Stimulated activated CD8-positive, alpha-beta memory T cell treated with anti-CD3 and anti-CD28 coated beads, Interleukin-2, amount 100 ng/mL, for 1 hour (primary cell): ENCODE measurements at places on chromosomes 16 and 17.

DNA sequence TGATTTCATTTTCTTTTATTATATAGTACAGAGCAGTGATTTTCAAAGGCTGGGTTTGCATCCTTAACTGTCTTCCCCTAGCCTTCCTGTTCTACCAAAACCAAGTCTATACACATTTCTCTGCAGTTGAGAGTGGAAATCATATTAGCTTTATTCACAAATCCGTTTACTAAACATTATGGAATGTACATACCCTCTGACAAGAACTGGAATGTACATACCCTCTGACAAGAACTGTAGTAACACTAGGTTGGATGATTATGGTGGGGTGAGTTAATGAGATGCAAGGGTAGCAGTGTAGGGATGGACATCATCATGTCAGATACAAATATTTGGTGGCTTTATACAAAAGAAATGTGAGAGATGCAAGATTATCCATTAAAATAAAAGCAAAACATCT, 154.8 kb downstream of the CYB561 start:
- DNase-seq, result no peak

DNA sequence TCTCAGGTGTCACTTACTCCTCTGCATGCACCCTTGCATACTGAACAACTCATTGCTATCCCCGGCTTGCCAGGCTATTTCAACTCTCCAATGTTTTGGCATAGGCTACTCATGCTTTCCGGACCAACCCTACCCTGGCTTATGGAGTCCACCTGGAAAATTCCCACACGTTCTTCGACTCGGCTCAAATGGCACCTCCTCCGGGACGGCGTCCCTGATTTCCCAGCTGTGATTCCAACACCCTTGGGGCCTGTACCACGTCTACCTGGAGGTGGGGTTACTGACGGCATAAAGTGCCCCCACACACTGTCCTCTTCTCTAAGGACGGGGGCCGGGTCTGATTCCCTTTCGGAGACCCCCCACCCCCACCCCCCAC, 498 bp downstream of the SMYD4 start:
- no peak for DNase-seq

DNA sequence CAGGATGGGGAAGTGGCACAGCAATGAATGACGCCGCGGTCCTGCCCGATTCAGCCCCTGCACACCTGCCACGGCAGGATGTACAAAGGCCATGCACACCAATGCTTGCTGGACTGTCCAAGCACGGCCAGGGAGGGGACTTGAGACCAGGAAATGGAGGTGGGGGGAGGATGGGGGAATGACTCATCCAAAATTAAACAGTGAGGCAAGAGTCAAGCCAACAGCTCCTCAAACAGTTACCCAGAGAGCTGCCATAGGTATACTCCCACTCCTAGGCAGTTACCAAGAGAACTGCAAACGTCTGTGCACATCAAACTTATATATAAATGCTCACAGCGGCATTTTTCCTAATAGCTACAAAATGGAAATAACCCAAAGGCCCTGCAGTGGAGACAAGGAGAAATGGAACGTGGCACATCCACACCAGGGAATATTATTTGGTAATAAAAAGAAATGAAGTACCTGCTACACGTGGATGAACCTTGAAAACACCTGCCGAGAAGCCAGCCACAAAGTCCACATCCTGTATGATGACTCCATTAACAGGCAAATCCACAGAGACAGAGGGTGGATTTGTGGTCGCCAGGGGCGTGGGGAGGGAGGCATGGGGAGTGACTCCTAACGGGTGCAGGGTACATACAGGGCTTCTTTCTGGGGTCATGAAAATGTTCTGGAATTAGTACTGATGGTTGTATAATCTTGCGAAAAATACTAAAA, 54.1 kb downstream of the VAC14 start:
- DNase-seq, result no peak

DNA sequence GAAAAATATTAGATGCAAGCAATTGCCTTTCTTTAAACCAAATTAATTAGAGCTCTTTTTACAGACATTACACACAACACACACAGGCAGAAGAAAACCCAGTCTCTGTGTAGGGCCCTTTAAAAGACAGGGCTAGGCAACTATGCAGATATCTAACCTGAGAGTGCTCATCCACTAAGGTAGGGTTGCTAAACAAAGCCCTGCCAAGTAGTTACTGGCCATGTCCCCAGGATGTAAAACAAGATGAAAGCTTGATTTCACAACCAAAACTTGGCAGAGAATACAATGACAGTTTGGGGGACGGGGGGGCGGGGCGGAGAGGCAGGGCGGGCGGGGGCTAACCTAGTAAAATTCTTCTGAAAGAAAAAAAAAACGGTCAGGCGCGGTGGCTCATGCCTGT, 669.0 kb upstream of the CA10 start:
- no peak for DNase-seq

- DNase-seq, result no peak
These were observed 1.1 kb downstream of the ATP2A1 start for GRCh38 chr16:28879261-28879840.

- no peak for DNase-seq
These were observed 21.6 kb upstream of the METRNL start for GRCh38 chr17:83057793-83058265.

GRCh38 chr17:40663252-40663651, 1.7 kb downstream of the KRT222 start:
- DNase-seq, result no peak

GRCh38 chr16:62644030-62644812, 608.0 kb upstream of the CDH8 start:
- no peak for DNase-seq

DNA sequence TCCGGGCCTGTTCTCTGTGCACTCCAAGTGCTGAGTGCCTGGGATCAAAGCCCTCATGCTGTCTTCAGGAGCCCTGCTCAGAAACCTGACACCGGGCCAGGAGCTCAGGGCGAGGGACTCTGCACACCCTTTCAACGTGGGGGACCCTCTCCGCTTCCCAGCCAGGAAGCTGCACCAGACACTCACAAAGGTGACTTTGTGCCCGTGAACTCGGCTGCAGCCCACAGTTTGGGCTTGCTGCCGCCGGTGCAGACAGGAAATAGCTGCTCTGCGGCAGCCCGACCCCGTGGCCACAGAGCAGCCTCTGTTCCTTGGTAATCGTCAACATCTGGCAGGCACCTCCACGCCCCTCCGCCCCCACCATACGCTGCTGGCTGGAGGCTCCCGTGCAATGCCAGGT, 93.4 kb upstream of the METRNL start:
- DNase-seq, result peak; percentile 38

DNA sequence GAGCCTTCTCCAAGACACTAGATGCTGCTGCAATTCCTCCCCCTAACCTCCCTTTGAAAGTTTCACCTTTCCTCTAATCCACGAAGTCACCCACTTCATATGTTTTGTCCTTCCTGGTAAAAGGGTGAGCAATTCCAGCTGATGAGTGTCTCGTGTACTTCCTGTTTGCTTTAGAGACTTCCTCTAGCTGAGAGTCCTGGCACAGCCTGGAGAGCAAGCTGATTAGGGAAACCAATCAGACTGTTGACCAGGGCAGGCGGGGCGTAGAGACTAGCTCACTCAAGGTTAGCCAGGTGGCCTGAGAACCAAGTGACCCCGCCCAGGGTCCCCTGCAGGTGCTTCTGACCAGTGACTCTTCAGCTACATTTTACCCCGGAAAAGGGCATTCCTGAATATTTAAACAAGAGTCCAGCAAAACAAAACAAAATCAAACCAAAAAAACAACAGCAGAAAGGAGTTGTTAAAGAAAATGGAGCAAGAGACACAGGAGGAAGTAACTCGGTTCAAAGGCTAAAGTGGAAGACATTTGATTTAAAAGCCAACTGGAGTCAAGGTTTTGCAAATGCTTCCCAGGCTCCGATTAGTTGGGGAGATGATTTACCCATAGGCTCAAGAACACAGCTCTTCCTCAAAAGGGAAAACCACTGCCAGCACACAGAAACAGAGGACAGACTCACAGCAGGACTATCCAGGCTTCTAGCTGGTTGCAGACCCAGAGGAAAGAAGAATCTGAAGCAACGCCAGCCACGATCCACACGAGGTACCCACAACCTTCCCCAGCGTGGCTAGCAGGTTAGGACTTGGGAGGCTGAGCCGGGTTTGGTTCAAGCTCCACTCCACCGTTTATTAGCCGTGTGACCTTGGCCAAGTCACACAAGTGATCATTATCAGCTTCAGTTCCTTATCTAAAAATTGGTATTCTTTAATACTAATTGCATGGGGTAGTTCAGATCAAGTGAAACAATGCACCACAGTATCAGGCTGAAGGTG, 13.4 kb downstream of the HSPB9 start:
- no peak for DNase-seq

GRCh38 chr17:72795941-72796340, 296.5 kb downstream of the SLC39A11 start:
- no peak for DNase-seq

GRCh38 chr17:39167476-39167875, 1.5 kb upstream of the ARL5C start:
- no peak for DNase-seq

DNA sequence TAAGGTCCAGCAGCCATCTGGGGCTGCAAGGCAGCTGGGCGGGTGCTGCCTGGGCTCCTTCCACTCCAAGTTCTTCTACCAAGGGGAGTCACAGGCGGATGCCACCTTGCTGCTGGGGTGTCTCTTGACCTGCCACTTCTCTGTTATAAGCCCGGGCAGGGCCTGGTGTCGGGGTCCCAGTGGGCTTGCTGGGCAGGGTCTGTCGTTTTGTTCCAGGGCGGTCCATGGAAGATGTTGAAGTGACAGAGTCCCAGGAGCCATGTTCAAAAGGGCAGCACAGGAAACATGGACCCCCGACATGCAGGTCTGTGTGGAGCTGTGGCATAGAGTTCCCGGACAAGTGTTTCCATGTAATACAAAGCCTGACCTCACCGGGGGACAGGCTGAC, 91.1 kb downstream of the TNFRSF13B start:
- DNase-seq, result no peak

DNA sequence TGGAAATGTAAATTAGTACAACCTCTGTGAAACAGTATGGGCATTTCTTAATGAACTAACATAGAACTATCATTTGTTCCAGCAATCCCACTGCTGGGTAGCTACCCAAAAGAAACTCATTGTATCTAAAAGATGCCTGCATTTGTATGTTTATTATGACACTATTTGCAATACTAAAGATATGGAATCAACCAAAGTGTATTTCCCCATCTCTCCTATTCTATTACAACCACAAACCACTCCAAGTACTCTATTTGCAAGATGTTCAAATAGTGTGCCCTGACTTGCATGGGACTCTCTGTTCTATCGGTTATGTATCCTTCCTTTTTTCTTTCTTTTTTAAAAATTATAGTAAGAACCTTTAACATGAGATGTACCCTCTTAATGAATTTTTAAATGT, 845.2 kb downstream of the CDH11 start:
- no peak for DNase-seq

DNA sequence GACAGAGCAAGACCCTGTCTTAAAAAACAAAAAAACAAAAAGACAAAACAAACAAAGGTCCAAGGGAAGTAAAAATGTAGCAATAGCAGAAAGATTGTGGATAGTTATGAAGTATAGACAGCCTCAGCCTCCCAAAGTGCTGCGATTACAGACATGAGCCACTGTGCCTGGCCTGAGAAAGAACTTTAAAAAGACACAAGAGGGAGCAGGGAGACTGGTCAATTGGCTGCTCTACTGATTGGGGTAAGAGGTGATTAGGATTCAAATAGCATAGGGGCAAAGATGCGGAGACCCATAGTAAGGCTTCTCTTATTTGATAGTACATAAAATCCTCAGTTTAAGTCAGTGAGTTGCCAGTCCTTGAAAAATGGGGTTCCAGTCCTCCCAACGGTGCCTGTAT, 518.2 kb upstream of the GOT2 start:
- no peak for DNase-seq

DNA sequence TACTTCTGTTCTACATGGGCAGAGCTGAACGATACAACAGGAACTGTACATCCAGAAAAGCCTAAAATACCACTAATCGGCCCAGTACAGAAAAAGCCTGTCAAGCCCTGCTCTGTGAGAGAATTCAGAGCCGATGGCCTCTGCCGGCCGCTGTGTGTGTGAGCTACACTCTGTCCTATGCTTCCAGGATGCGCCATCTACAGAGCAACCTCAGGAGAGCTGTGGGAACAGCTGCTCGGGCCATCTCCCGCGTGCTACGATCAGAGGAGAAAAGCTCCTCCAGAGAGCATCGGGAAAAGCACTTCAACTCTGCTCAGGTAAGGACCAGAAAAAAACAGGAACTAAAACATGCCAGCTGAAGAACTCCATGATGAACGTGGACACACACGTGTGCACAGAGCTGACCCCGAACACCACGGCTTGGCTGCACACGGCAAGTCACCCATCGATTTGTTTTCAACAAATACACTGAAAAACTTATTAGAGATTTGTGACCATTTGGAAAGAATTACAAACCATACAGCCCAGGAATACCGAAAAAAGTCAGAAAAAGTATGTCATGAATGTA, 115.9 kb downstream of the ANKRD11 start:
- no peak for DNase-seq

- DNase-seq, result no peak
These were observed 61.5 kb downstream of the CCT6B start for GRCh38 chr17:34899643-34900291.

- DNase-seq, result no peak
These were observed 39.1 kb downstream of the ASPA start for GRCh38 chr17:3514873-3515272.

DNA sequence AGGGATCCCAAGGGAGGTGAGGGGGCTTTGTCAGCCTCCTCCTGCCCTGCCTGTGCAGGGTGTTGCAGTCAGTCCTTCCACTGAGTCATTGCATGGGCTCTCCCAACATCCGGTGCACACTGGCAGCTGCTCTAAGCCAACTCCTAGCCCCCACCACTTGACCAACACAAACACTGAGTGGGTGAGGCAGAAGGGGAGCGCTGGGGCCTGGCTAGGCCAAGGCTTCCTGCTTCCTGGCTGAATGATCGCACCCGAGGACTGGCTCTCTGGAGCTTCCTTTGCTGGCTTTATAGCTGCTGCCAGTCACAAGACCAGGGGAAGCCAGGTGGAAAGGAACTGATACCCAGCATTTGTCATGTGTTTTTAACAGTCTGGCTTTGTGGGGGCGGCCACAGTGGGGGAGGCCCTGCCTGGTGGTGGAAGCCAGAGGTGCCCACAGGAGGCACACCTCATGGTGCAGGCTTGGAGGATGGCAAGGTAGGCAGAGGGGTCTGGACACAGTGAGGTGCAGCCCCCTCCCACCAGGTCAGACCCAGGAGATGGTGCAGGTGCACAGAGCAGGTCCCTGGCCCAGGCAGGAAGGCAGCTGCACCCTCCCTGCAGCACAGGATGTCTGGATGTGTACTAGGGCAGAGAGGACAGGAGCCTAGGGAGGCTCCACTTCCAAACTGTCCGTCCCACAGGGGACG, 6.8 kb downstream of the MPG start:
- peak; percentile 19 for DNase-seq

DNA sequence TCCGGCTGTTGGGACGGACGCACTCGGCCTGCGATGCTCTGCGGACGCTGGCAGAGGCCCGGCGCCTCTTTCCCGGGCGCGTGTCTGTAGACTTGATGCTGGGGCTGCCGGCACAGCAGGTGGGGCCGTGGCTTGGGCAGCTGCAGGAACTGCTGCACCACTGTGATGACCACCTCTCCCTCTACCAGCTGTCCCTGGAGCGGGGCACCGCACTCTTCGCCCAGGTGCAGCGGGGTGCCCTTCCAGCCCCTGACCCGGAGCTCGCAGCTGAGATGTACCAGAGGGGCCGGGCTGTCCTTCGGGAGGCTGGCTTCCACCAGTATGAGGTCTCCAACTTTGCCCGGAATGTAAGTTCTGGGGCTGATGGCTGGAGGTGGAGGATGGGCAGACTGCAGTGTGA, 3.5 kb downstream of the RSAD1 start:
- DNase-seq, result no peak

- no peak for DNase-seq
These were observed 13.5 kb downstream of the KIAA0753 start for GRCh38 chr17:6627019-6627418.

GRCh38 chr17:38464723-38465390, 36.6 kb downstream of the ARHGAP23 start:
- DNase-seq, result no peak
